CD4-positive, CD25-positive, alpha-beta regulatory T cell (primary cell): ENCODE measurements at places on chromosomes 12 and 14.

DNA sequence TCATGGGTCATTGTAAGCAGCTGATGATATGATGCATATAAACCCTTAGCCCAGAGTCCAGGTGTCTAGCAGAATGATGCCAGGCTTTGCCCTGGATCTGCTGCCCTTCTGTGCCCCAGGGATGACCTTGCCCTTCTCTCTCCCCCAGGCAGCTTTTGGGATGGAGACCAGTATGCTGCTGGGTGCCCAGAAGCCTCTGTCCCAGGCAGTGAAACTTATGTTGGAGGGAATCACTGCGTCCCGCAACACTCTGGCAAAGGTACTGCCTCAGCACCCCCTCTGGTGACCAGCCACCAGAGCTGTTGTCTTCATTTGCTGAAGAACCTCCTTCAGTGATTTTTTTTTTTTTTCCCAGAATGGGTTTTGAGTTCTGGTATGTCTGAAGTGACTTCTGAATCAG is 23.3 kb downstream of the CYP46A1 start:
- DNase-seq = no peak

- no peak for DNase-seq
Observed at GRCh38 chr12:47909839-47910465, 5.2 kb upstream of the VDR start.

DNA sequence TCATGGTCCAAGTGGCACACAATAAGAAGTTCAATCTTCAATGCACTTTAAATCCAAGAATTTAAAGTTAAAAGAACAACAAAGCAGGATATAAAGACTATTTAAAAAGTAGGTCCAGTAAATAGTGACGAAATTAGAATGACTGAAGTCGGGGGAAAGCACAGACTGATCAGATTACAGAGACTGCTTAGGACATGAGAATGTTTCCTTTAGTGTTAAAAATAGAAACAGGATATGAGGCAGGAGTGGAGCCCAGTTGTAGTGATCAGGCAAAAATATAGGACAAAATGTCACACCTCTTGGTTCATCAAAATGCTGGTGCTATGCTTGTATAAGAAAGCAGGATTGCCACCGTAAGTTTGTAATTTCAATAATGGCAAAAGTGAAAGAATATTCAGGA is 52.2 kb upstream of the CD163 start:
- DNase-seq = no peak

DNA sequence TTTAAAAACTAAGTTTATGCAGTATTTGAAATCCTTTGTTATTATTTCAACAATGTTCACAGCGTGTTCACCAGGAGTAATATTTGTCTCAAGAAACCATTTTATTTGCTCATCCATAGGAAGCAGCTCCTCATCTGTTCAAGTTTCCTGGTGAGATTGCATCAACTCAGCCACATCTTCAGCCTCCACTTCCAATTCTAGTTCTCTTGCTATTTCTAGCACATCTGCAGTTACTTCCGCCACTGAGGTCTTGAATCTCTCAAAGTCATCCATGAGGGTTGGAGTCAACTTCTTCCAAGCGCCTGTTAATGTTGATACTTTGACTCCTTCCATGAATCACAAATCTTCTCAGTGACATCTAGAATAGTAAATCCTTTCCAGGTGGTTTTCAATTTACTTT is 18.0 kb downstream of the CLEC9A start:
- no peak for DNase-seq

DNA sequence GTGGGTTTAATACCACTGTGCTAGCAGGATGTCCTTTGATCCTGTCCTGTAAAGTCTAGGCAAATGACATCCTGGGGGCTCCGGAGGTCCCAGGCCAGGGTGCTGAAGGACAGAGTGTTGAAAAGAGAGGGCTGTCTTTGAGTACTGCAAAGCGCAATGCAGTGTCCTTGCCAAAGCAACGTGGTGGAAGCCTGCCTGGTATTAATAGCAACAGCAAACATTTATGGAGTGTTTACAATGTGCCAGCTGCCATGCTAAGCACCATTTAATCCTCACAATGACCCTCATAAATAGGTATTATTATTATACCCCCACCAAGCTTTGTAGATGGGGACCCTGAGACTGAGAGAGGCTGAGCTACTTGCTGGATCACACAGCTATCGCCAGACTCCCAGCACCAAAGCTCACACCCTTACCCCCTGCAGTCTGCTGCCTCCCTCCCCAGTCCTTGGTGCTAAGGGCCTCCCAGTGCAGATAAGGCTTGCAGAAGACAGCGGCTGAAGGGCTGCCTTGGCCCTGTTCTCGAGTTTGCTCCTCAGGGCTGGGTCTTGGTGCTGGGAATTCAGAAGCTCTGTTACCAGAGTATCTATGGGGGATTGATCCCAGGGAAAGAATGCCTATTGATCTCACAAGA is 427.7 kb downstream of the FUT8 start:
- DNase-seq = no peak
